Activated CD4-positive, alpha-beta memory T cell treated with anti-CD3 and anti-CD28 coated beads, Interleukin-2, amount 10 ng/mL, durations not matched to agents 7 days and 5 days (primary cell): ENCODE measurements at places on chromosomes 7 and 10. TPM values are rescaled to one million over a fixed set of nuclear protein-coding genes. Genes with fewer than 3 reads are reported as not detected.

The SPAG6 gene
- total RNA-seq = 1.2 TPM

The CUZD1 gene
- 1.8 TPM for total RNA-seq

The MSMB gene
- total RNA-seq = not detected

- no peak for DNase-seq
Observed at GRCh38 chr10:129707406-129708388, 240.7 kb downstream of the MGMT start.

DNA sequence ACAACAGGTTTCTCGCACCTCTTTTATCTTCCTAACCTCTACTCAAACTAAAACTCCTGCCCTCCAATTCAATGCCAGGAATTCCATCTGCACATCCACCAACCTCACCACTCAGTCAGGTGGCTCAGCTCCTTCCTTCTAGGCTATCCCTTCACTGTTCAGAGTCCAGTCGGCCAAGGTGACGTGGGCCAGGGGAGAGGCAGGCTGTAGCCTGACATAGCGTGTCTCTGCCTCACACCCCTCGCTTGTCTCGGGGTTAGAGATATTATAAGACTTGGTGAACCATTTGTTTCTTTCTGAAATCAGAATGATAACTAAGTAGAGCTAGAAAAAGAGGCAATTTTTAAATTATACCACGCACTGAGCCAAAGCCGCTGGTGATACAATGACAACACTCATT, 31.1 kb downstream of the HIPK2 start:
- DNase-seq = no peak

DNA sequence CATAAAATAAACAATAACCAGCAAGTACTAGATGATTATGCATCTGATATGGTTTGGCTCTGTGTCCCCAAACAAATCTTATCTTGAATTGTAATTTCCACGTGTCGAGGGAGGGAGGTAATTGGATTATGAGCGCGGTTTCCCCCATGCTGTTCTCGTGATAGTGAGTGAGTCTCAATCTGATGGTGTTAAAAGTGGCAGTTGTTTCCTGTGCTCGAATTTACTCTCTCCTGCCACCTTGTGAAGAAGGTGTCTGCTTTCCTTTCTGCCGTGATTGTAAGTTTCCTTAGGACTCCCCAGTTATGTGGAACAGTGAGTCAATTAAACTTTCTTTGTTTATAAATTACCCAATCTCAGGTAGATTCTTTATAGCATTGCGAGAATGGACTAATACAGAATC, 15.1 kb downstream of the CNTNAP2 start:
- DNase-seq = no peak

GRCh38 chr7:105825371-105825770, 51.0 kb downstream of the ATXN7L1 start:
- no peak for DNase-seq

GRCh38 chr10:79392506-79393176, 45.4 kb downstream of the PPIF start:
- no peak for DNase-seq

GRCh38 chr7:77208416-77208815, 8.8 kb upstream of the FGL2 start:
- no peak for DNase-seq

DNA sequence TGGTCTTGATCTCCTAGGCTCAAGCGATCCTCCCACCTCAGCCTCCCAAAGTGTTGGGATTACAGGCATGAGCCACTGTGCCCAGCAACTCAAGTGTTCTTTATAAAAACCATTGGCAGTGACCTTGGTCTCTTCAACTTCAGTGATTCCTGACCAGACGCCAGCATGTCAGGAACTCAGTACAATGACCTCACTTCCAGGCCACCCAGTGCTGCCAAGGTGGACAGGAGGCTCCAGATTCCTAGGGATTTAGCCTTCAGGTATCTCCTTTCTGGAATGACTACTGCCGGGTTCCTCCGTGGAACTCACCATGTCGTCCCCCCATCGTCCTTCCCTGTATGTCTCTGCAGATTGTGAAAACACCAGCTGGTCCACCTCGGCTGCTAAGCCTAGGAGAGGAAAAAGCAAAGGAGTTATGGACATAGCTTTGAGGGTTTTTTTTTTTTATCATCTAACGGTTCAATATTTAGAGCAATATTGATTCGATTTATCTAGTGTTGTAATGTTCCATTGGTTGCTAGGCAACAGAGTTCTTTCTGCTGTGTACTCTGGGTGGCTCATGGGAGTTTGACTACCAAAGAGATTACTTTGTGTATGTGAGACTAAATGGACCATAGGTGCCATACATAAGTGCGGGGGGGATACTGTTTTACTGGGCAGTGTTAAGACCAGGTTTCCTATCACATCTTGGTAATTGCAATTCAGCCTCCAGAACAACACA, 425.8 kb upstream of the AUTS2 start:
- no peak for DNase-seq

- no peak for DNase-seq
Observed at GRCh38 chr7:18338910-18339523, 156.5 kb upstream of the HDAC9 start.

DNA sequence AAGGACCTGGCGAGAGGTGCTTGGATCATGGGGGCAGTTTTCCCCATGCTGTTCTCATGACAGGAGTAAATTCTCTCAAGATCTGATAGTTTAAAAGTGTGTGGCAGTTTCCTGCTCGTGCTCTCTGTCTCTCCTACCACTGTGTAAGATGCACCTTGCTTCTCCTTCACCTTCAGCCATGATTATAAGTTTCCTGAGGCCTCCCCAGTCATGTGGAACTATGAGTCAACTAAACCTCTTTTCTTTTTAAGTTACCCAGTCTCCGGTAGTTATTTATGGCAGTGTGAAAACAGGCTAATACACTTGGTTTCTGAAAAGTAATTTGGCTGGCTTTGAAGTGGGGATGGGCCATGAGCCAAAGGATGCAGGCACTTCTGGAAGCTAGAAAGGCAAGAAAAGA, 268.0 kb upstream of the KAT6B start:
- no peak for DNase-seq

- DNase-seq = no peak
Observed at GRCh38 chr7:92783260-92784201, 52.8 kb downstream of the CDK6 start.

GRCh38 chr7:127619681-127620405, 1.9 kb upstream of the PAX4 start:
- no peak for DNase-seq

DNA sequence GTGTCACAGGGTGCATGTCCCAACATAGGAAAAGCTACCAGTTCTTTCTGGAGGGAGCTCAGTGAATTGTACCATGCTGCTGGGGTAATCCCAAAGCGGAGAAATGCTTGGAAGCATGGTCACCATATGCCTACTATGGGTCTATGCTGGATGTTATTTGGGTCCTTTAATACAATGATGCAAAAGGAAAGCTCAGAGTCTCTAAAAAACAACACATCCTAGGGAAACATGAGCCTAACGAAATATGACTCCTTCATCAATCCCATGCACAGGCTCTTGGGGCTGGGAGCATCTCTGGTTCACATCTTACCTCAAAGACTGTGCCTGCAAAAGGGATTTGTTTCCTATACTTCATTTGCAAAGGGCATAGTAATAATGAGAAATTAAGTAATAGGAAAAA, 65.2 kb downstream of the CUBN start:
- DNase-seq = no peak

DNA sequence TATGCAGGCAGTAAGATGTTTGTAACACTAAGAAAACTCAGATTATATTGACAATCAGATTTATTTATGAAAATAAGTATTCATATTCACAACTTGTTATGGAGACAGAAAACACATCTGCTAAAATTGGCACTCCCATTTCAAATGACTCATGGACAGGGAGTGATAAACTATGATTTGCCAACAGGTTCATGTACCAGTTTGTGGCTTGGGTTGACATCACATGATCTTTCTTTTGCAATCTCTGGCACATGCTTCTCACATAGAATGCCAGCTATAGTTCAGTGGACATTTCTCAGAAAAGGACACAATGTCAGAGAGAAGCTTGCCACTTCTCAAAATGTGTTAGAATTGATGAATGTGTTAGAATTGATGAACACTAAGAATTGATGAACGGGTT, 663.2 kb upstream of the ANKRD30A start:
- no peak for DNase-seq

- DNase-seq = no peak
Observed at GRCh38 chr10:84291384-84291783, 37.0 kb upstream of the CCSER2 start.

DNA sequence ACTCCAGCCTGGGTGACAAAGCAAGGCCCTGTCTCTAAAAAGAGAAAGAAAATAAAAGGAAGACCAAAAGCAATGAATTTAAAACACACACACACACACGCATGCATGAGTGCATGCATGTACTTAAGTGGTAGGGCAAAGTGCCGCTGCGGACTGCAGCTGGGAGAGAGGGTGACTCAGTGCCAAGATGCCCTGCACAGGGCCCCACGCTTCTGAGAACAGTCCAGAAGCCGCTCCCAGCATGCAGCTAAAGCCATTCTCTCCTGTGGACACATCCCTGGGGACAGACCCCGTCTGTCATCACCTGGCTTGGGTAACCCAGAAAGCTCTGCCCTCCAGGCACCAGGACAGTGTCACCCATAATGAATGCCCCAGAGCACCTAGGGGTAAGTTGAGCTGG, 61.0 kb upstream of the MYL10 start:
- DNase-seq = no peak

DNA sequence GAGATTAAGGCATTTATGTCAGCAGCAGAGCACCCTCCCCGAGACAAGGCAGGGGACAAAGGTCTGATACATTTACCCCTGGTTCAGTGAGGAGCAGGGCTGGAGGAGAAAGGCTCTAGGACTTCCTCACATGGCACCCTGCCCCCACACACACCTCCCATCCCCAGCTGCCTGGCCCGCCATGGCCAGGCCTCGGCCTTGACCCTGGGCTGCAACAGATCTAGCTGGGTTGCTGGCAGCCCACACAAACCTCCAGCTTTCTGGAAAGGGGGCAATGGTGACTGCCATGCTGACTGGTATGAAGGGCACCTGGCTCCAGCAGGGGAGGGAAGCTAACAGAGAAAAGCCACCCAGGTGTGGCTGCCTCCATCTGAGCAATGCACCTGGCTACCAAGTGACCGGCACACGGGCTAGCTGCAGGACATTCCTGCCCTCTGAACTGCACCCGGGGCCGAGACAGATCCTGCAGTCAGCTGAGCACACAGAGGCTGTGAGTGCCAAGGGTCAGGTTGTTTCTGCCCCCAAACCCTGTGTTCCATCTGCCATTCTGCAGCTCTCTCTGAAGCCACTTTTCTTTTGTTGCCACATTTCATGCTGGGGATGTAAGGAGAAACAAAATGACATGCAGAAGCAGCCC, 85.8 kb upstream of the LRRC18 start:
- no peak for DNase-seq
